Gastrocnemius medialis (tissue), 4 donors: ENCODE measurements at places on chromosomes 1 and 21.

- DNase-seq: no peak
Observed at GRCh38 chr1:65541161-65541560, 120.7 kb downstream of the LEPR start.

DNA sequence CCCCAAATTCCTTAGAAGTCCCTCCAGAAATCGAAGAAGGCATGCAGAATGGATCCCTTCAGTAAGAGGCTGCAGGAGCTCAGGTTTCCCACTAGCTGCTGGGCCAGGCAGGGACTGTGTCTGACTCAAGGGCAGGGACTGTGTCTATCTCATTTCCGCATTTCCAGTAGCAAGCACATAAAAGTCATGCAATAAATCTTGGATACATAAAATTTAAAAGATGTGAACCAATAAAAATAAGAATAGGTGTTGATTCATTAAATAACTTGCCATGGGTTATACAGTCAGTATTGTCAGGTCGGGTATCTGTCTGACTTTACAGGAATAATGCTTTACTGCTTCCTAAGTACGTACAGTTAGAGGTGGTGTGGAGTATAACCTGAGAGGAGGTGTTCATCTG lies 15.2 kb downstream of the PM20D1 start:
- DNase-seq: no peak

- no peak for DNase-seq
Observed at GRCh38 chr1:157646144-157646543, 48.3 kb upstream of the FCRL4 start.

DNA sequence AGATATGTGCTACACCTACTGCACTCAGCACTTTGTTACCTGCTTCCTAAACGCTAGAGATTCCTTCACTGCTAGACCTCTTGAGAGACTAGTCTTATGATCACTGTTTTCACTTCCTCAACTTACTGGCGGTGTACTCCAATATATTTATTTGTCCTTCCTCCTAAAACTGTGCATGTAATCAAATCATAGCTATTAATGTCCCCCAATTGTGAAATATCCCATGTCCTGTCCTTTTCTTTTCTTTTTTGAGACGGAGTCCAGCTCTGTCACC lies 3.4 kb downstream of the SOAT1 start:
- no peak for DNase-seq

DNA sequence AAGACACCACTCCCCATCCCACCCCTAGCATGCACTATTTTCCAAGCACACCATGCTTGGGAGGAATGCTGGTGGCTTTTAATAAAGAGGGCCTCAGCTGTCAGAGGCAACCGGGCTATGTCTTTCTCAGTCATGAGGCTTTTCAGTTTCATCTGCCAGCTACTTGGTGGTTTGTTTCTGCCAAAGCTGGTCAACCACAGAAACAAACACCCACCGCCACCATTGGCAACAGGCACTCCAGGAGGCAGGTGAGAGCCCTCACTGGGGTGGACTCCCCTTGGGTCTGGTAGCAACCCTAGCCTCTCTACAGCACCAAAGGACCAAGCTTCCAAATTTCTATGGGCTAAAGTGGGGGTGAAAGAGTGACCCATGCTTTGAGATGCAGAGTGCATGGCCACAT lies 54.3 kb upstream of the CD1D start:
- no peak for DNase-seq

- no peak for DNase-seq
Observed at GRCh38 chr1:43464681-43465504, 11.2 kb upstream of the HYI start.
